Thoracic aorta (tissue), 2 donors: ENCODE measurements at places on chromosomes 6 and 20. TPM values are rescaled to one million over a fixed set of nuclear protein-coding genes. Genes with fewer than 3 reads are reported as not detected.

DNA sequence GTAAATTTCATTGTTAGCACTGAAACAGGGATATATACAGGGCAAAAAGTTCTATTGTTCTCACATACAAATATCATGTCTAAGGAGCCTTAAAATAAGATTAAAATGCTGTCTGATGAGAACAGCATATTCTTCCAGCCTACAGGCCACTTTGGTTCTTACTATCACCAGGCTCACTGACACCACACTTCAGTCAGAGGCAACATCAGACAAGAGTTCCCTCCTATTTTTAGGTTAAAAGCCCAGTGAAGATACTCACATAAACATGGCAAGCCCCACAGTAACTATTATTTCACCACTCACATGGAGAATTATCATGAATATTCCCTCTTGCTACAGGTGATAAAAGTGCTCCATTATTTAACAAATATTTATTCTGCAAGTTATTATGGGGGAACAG is 175.8 kb downstream of the ISM1 start:
- no peak for DNase-seq

DNA sequence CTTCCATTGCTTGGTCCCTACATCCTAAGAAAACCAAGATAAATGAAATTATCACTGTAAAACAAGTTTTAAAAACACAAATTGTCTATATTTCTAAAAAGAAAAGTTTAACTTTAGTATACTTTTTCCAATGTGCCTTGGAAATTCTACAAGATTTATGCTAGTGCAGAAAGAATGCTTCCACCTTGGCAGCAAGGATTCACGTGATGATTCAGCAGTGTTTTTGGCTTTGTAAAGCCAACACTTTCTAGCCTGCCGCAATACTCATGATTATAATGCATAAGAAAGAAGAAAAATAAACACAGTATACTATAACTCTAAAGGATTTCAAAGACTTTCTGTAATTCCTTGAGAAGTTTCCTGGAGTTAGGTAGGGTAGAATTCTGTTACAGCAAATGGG is 442.7 kb downstream of the TENT5A start:
- no peak for DNase-seq

DNA sequence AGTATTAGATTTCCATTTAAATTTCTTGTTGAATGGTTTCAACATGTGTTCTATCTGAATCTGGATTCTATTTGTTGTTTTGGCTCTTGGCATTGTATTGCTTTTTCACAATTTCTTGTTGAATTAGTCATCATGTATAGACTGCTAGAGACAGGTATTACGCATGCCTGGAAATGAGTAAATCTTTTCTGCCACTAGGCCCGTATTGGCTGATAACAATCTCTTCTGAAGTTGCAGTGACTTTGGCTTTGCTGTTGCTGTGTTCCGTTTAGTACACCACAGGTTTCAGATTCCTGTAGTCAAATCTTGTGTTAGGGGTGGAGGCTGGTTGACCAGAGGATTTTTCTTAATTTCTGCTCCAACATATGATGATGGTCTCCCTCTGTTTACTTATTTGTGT is 1339.4 kb downstream of the GRIK2 start:
- no peak for DNase-seq

DNA sequence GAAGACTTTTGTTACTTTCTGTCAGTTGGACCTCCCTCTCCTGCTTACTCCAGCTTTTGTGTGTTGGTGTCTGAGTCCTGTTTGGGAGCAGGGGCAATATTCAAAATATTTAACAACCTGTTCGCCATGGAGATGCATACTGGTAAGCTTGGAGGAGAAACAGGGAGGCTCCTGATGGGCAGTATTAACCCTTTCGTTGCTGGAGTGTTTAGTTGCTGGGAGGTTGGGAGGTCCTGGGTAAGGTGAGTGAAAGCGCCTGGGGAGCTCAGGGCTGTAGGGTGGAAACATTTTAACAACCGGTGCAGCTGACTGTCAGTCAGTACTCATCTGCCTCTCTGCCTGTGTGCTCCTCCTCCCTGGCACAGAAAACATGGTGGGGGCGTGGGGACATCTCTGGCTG is 4.2 kb downstream of the TULP1 start:
- no peak for DNase-seq

DNA sequence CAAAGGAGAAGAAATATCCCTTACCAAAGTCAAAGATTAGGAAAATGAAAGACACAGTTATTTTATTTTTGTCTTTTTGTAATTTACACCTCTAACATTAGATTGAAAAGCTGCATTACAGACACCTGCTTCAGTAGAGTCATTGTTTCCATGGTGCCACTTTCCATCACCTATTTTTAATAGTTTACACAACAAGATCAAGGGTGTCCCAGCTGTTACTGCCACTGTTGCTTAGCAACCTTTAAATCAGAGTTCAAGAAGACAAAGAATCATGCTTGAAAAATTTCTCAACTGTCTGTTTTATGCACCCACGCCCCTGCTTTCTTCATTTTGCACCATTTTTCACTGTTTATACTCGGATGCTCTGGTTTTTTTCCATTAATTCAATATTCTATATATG is 668.2 kb upstream of the GJE1 start:
- no peak for DNase-seq

DNA sequence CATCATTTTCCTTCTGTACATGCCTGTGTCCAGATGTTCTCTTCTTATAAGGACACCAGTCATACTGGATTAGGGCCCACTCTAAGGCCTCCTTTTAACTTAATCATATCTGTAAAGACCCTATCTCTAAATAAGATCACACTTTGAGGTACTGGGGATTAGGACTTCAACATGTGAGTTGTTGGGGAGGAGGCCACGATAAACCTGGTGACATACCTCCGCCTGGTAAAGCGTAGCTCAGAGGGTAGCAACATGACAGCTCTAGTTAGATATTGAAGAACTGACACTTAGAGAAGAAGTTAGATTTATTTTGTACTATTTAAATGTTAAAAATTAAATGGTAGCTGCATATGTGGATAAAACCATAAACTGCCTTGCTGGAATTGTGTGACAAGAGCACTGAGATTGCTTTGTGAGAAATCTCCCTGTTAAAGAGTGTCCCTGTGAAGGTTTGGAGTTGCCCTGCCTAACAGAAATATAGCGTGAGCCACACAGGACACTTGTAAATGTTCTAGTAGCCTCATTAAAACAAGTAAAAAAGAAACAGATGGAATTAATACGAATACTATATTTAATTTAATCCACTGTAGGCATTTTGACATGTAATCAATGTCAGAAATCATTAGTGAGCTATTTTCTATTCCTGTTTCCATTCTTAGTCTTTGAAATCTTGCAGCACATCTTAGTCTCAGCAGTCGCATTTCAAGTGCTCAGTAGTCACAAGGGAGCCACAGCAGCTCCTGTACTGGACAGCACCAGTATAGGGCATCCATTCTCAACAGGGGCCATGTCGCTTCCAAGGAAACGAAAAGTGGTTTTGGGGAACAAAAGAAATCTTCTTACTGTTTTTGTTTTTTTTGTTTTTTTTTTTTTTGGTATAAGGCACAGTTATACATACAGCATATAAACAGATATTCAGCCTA is 13.4 kb downstream of the PLCB1 start:
- no peak for DNase-seq

DNA sequence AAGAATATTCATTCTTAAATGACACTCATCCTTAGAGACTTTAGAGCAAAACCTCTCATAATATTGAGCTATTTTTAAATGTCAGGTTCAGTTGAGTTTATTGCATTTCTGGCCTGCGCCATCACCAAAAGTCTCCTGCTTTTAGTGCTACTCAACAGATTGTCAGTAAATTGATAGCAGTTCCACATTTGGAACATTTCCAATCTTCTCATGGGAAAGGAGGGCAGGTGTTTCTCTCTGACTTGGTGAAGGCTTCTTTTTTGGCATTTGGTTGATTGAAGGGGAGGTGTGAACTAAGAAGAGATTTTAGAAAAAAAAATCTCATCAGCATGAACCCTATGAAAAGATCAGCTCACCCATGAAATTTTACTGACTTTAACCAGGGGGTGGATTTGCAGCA is 125.9 kb upstream of the INSM1 start:
- DNase-seq: no peak

THBD gene
- total RNA-seq: 266 TPM

FAM83B gene
- not detected for total RNA-seq

ZNF311 gene
- total RNA-seq: 0.35 TPM

DNA sequence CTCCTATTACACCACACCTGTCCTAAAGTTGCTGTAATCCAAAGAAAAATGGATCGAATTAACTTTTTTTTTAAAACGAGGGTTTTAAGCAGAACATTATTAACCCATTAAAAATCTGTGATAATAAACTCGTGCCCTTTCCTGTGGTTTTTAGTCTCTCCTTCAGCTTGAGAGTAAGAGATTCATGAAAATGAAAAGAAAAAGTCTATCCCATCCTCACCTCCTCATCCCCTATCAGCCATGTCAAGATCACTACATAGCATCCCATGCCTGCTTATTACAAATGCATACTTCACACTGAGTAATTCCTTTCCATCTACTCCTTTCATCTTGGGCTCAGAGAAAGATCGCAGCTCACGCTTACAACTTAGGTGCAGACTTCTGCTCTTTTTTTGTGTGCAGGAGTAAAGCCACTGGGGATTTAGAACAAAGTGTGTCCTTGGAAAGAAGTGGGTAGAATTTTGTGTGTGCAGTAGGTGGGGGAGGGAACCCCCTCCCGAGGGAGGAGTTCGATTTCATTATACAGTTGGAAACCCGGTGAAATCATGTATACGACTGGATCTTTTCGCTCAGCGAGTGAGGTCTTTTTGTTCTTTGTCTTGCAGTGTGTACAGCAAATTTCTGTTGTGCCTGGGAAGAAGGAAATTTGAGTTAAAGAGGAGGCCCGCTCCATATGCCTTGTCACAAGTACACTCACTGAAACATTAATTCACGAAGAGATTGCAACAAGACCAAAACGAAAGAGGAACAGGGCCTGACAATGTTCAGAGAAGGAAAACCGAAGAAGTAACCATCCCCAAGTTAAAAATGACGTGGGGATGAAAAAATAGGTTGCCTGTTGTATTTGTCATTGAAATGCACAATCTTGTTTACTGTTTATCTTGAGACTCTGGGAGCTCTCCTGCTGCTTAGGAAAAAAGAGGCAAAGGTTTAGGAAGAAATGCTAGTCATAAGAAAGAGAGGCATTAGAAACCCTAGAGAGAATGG is 146.5 kb upstream of the ZNF217 start:
- no peak for DNase-seq

- no peak for DNase-seq
Measured at GRCh38 chr6:105608711-105609374, 206.0 kb upstream of the PREP start.

C4B gene
- 44.3 TPM for total RNA-seq

DNA sequence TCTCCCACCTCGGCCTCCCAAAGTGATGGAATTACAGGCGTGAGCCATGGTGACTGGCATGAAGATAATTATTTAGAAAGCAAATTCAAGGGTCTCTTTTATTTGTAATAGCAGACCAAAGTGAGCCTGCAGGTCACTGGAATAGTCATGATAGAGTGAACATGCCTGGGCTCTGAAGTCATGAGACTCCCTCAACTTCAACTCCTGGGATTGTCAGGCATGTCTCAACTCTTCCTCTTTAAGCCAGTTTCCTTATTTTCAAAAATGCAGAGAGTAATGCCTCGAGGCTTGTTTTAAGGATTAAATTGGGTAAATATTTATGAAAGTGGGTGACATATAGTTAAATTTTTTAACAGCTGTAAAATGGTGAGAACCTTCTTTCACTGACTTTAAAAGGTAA is 22.7 kb upstream of the HECA start:
- DNase-seq: no peak

DNA sequence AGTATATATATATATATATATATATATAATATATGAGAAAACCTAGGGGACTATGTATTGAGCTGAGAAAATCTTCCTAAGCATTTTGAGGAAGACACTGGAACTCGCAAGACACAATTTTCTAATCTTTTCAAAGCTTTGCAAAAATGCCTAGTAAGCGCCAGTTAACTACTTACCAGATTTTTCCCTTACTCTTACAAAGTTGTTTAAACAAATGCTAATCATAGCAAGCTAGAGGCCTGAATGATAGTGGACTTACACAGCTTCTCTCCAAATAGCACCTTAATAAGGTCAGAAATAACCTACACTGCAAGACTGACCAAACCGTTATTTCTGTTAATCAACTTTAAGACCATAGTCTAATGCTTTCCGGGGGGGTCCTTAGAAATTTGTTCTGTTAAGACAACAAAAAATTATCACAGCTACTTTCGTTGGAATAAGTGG is 56.1 kb upstream of the HFE start:
- DNase-seq: no peak

DNA sequence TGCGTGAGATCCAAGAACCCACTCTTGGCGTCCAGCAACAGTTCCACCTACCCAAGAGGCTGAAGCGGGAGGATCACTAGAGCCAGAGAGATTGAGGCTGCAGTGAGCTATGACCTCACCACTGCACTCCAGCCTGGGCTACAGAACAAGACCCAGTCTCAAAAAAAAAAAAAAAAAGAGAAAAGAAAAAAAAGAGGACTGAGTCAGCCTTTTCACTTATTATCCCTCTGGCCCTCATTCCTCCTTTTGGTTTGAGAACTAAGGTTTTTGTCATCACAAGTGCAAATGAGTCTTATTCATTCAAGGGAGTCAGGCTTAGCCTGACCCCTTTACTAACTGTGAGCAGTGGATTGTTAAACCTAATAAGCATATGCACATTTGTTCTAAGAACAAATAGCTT is 37.9 kb upstream of the JARID2 start:
- DNase-seq: no peak

DNA sequence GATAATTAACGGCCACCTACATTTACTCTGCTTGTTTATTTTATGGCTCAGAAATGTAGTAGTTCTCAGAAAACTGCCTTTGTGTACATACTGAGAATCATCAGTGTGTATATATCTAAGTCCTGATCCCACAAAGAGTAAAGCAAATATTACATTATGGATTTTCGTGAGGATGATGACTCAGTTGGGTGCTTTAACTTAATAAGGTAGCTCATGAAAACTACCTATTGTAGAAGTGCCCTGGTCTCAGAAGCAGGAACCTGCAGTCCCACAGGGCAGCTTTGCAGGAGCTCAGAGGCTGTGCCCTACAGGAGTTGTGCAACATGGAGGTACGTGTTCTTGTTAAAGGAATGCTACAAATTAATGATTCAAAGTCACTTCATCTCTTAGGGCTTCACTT is 108.2 kb downstream of the PLG start:
- DNase-seq: no peak

GRCh38 chr6:118198746-118199145 is 291.7 kb downstream of the SLC35F1 start:
- DNase-seq: no peak

DNA sequence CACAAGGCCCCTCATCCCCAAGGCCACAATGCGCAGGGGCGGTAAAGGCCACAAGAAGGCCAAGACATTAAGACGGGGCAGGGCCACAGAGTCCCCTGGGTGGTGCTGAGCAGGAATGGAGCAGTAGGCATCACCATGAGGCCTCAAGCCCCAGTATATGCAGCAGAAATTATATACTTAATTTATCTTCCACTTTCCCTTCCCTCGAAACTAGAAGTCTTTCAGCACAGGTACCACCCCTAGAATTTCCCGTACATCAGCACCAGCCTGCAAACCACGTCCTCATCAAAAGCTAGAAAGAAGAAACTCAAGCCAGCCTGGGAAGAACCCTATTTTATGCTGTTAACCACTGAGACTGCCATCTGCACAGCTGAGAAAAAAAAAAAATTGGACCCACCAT is 89.4 kb downstream of the PLG start:
- DNase-seq: no peak
